Right ventricle myocardium superior (tissue), 1 donor: ENCODE measurements at places on chromosomes 4 and X.

DNA sequence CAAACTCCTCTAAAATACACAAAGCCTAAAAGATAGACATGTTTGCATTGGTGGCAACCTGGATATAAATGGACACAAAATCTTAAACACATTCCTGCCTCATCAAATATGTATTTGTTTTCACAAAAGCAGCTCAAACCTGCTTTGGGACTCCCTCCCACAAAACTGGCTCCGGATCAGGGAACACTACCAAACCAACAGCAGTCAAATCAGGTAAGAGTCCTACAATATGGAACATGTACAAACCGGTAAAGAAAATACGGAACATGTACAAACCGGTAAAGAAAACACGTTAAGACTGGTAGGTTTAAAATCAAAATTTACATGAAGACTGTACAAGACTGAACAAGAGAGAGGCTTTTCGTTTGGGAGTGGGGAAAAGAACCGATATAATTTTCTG, 4.3 kb downstream of the AMTN start:
- no peak for DNase-seq

DNA sequence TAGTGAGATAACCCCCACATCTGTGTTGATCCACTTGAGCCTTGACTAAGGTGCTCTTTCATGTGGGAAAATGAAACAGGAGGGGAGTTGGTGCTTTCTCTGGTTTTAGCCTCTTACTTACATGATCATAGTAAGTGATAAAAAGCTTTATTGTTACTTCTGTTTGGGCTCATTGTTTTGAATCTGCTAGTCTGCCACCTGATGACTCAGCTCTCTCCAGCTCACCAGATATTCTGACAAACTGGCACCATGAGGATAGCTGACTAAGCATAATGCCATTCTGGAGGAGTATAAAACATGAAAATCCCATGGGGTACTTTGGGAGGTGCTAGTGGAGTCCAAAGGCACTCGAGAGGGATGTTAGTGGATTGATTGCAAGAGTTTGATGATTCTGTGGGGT, 824.0 kb downstream of the RAPGEF2 start:
- no peak for DNase-seq

DNA sequence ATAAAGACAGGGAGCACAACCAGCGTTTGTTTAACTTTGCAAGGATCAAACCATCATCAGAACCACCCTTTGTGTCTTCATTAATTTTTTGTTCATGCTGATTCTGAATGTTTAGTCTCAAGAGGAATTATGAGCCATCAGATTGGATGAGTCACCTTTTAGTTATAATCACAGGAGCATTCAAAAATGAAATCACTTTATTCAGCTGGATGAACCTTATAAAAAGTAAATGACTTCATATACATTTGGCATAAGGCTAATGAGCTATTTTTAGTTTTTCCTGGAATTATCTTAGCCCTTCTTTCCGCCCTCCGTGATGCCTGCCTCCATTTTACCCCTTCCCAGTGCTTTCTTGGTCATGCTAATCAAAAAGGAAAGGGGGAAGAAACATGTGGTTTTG, 103.6 kb downstream of the SORBS2 start:
- DNase-seq, result no peak

GRCh38 chrX:48180811-48181210, 15.8 kb downstream of the SSX5 start:
- DNase-seq, result no peak

- DNase-seq, result no peak
Measured at GRCh38 chr4:110371016-110371770, 104.8 kb upstream of the ENPEP start.

GRCh38 chr4:23934915-23935314, 45.1 kb upstream of the PPARGC1A start:
- DNase-seq, result peak; percentile 76

GRCh38 chr4:83216959-83217683, 67.5 kb downstream of the COQ2 start:
- no peak for DNase-seq

- DNase-seq, result no peak
Measured at GRCh38 chr4:174629265-174629664, 107.0 kb upstream of the HPGD start.

GRCh38 chr4:135050086-135050717, 848.6 kb upstream of the PABPC4L start:
- no peak for DNase-seq

DNA sequence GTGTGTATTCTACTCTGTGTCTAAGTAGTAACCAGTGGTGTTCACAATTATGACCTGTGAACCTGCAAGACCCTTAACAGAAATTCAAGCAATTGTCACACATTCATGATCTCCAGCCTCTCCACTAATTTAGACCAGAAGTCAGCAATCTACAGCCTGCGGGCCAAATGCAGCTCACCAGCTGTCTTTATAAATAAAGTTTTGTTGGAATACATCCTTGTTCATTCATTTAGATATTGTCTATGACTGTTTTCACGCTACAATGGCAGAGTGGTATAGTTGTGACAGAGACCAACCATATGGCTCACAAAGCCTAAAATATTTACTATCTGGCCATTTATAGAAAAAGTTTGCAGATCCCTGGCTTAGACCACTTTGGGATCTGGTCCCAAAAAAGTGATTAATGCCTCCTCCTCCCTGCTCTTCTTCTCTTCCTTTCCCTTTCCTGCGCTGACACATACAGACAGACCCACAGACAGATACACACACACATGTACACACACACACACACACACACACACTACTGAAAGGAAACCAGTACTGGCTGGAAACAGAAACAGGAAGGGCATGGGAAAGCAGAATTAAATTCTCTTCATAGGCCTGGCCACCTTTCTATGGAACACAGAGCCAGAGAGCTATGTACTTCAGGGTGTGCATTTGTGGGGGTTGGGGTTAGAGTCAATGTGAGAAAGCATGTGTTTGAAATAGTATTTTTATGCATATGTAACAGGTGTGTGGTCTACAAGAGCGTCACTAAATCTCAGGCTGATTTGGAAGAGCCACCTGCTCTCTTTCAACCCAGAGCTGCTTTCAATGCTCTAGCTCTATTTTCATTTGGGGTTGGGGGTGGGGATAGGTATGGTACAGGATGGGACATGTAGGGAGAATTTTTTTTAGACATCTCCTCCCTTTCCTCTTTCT, 49.7 kb upstream of the TMEM164 start:
- no peak for DNase-seq

GRCh38 chr4:154361450-154361849, 130.1 kb downstream of the DCHS2 start:
- DNase-seq, result no peak

GRCh38 chrX:68693481-68694434, 46.3 kb downstream of the STARD8 start:
- DNase-seq, result peak; percentile 90

DNA sequence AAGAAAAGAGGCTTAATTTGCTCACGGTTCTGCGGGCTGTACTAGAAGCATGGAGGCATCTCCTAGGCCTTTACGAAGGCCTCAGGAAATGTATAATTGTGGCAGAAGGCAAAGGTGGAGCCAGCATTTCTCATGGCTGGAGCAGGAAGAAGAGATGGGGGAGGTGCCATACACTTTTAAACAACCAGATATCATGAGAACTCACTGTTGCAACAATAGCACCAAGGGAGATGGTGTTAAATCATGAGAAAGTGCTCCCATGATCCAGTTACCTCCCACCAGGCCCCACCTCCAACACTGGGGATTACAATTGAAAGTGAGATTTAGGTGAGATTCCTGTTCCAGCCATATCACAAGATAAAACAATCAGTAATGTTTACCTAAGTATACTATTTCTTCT, 45.5 kb downstream of the MTHFD2L start:
- no peak for DNase-seq

DNA sequence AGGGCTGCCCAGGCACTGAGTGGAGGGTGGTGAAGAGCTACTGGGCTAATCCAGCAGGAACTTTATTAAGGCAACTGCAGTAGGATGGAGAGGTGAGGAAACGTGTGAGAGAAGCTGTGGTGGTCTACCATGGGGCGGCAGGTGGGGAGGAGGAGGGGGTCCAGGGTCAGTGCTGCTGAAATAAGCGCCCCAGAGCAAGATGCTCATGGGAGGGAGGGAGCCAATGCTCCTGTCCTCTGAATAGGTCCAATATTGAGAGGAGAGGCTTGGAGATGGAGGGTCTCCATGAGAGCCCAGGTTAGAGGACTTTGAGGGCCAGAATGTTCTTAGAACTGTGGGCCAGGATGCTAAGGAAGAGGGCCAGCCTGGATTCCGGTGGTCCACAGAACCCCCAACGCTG, 35.2 kb downstream of the EVC start:
- DNase-seq, result no peak

GRCh38 chrX:65976161-65976560, 63.7 kb downstream of the VSIG4 start:
- DNase-seq, result no peak

- DNase-seq, result no peak
Measured at GRCh38 chr4:93865650-93866049, 37.1 kb downstream of the ATOH1 start.

DNA sequence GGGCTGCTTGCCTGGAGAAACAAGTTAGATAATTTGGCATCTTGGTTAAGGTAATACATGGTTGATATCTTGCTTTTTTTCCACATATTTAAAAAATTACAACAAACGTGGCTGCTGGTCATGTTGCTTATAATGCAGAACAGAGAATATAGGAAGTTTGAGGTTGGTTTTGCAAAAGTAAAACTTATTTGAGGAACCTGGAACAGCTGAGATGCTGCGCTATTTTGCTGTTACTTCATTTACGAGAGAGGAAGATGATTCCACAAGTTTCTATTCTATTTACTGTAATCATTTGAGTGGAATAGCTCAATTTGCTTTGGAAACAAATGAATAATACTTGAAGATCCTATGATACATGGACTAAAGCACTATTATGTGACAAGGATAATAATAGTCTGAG, 118.9 kb downstream of the TMA16 start:
- DNase-seq, result no peak

GRCh38 chr4:182163180-182163579, 80.0 kb upstream of the TENM3 start:
- no peak for DNase-seq

DNA sequence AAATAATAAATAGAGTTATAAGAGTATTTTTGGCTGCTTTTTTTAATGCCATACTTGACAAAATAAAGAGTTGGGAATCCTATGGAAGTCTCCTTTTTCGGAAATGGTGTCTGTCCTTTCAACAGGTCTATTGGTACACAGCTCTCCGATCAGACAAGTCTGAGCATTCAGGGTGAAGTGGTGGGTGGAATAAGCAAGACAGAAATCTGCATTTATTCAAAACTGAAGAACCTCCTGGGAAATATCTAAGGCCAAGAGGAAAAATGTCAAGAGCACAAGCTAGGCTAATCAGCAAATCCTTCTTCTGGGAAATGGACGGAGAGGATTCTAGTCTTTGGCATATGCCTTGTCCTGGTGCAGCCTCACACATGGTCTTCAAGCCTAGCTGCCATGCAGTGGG, 309.0 kb downstream of the CENPC start:
- DNase-seq, result no peak

GRCh38 chr4:42609051-42609450, 47.9 kb downstream of the ATP8A1 start:
- no peak for DNase-seq

DNA sequence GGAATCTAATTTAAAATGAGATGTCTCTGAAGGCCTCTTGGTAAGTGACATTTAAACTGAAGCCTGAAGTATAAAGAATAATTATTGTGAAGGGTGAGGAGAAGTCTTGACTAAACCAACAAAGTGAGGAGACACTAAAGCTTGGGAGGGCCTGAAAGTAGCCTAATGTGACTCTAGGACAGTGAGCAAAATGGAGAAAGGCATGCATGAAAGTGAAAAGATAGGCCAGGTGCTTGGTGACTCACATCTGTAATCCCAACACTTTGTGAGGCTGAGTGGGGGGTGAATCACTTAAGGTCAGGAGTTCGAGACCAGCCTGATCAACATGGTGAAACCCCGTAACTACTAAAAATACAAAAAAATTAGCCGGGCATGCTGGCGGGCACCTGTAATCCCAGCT, 46.9 kb upstream of the SMARCAD1 start:
- DNase-seq, result no peak

GRCh38 chrX:47283015-47283771, 50.4 kb downstream of the USP11 start:
- no peak for DNase-seq

- DNase-seq, result no peak
Measured at GRCh38 chrX:124940531-124940930, 379.1 kb upstream of the TEX13C start.

- DNase-seq, result no peak
Measured at GRCh38 chr4:44777115-44777514, 50.8 kb upstream of the GNPDA2 start.

GRCh38 chrX:119895843-119896326, at the start of gene AKAP14:
Gene AKAP14 (plus strand): TSS chrX:119895893. CDS start chrX:119903224, 7,331 bp downstream.
- DNase-seq, result no peak

DNA sequence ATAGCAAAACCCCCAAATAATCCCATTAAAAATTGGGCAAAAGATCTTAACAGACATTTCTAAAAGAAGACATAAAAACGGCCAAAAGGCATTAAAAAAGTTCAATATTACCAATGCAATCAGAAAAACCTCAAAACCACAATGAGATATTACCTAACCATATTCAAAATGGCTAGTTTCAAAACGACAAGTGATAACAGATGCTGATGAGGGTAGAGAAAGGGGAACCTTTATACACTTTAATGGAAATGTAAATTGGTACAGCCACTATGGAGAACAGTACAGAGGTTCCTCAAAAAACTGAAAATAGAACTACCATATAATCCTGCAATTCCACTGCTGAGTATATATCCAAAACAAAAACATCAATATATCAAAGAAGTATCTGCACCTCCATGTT, 6.2 kb downstream of the AADAT start:
- no peak for DNase-seq

GRCh38 chr4:123598331-123598730, 201.7 kb downstream of the SPRY1 start:
- no peak for DNase-seq

DNA sequence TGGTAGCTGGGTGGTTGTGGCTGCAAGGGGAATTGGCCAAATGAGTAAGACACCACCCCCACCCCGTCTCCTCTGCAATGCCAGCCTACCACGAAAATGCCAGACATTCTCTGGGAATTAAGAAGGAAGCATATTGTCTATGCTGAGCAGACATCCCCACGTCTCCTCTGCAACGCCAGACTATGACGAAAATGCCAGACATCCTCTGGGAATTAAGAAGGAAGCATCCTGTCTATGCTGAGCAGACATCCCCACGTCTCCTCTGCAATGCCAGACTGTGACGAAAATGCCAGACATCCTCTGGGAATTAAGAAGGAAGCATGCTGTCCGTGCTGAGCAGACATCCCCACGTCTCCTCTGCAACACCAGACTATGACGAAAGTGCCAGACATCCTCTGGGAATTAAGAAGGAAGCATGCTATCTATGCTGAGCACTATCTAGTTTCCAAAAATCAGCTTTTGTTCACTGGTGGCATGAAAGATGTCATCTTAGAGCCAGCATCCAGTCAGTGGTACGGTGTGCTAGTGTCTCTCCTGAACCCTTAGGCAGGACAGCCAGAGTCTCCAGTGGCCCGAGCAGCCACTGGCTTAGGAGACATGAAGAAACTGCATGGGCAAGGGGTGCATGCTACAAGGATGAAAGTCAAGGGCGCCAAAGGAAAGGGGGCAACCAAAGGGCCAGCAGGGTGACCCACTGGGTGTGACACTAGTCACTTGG, 339.8 kb upstream of the FRG1 start:
- DNase-seq, result no peak

- DNase-seq, result no peak
Measured at GRCh38 chr4:47002580-47002979, 9.2 kb upstream of the GABRA4 start.

GRCh38 chr4:124133753-124134152, 578.8 kb downstream of the ANKRD50 start:
- no peak for DNase-seq
